ENCODE measurements at places on chromosomes 5 and 9.

- no peak for DNase-seq
These were observed 836 bp downstream of the PCSK5 start for GRCh38 chr9:75891277-75891741.

DNA sequence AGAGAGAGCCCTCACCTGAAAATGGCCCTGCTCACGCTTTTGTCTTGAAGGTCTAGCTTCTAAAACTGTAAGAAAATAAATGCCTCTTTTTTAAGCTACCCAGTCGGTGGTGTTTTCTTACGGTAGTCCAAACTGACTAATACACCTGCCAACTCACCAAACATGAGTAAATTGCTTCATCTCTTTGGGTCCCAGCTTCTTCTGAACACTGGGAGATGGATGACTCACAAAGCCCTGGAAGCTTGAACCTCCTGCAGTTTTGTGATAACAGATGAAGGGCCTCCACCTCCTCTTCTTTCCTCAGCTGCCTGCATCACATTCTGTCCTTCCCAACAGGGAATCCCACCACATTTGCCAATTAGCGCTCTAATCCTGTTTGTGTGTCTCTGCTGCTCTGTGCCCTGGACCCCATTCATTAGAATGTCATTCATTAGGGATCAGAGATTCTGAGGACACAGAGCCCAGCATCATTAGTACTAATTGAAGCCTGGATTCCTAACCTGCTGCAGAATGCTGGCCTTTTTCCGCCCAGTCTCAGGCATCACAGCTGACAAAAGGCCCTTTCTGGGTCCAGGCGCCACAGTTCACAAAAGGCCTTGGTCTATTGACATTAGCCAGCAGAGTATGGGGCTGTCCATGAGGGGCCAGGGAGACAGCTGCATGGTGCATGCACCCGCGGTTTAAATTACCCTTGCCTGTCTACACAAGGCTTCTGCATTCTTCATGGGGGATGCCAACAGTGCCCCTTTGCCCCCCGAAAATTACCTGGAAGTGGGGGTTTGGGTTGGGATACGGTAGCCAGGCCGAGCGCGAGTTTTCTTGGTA lies 349.3 kb downstream of the SEMA5A start:
- DNase-seq, result no peak

- DNase-seq, result no peak
These were observed 27.2 kb downstream of the NDUFAF2 start for GRCh38 chr5:60972231-60972630.

GRCh38 chr5:142615948-142616347 lies 69.9 kb downstream of the FGF1 start:
- DNase-seq, result no peak

DNA sequence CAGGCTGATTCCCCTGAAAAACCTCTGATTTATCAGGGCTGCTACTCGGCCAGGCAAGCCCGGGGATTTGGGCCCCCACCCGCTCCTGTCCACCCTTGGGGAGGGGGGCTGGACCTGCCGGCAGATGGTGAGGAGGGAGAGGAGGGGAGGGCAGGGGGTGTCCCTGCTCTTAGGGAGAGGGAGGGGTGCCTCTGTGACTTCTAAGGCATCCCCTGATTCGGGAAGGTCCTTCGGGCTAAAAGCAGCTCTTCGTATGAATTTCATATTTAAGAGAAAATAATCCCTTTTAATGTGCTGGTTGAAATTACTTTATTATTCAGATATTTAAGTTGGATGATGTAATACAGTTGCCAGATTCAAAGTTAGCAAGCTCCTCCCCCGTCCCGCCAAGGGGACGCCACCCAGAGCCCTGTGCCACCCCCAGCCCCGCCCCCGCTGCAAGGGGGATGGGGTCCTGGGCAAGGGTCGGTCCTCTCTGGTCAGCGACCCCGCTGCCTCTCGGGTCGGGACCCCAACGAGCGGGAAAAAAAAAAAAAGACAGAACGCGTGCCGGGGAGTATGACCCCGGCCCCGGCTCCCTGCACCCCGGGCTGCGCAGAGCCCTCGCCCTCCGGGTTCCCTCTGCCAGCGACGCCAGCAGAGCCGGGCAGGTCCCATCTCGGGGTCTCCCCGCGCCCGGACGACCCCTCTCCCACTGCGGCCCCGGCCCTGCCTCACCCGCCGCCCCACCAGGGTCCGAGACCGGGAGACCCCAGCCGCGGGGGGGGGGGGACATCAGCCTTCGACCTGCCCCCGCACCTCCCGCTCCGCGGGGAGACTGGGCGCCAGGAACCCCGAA lies 12.4 kb downstream of the LHX3 start:
- no peak for DNase-seq

GRCh38 chr9:116504081-116504480 lies 183.0 kb upstream of the TRIM32 start:
- no peak for DNase-seq

GRCh38 chr5:123174916-123175481 lies 86.0 kb downstream of the PRDM6 start:
- DNase-seq, result no peak

- no peak for DNase-seq
These were observed 25.9 kb upstream of the IDNK start for GRCh38 chr9:83596899-83597504.

DNA sequence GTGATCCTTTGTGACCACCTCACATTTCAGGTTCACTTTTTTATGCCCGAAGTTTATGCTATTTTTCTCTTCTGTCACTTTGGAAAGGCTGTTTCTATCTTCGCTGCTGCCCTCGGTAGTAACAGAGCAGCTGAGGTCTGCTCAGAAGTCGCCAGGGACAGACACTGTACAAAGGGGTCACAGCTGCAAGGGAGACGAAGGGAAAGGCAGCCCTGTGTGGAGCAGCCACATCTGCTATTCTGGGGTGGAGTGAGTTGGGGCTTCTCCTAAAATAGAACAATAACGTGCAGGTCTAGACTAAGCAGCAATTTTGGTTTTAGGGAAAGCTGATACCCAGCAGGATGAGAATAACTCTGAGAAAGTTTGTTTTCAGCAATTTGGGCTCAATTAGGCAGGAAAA lies 72.5 kb downstream of the ACTL7B start:
- no peak for DNase-seq

DNA sequence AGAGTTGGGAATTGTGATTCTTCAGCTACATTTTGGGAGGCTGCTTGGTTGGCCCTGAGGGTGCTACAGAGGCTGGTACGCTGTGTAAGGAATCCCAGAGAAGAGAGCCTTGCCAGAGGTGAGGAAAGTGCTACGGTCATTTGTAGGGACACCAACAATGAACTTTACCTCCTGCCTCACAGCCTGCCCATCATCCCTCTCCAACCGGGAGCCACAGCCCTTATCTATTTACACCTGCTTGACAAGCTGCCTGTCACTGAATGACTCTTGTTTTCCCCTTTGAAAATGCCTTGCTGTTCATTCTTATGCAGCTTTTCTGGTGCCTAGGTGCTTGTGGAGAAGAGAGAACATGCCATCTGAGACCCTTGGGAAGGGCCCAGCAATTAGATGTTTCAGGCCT lies 110.8 kb downstream of the PCSK1 start:
- no peak for DNase-seq

DNA sequence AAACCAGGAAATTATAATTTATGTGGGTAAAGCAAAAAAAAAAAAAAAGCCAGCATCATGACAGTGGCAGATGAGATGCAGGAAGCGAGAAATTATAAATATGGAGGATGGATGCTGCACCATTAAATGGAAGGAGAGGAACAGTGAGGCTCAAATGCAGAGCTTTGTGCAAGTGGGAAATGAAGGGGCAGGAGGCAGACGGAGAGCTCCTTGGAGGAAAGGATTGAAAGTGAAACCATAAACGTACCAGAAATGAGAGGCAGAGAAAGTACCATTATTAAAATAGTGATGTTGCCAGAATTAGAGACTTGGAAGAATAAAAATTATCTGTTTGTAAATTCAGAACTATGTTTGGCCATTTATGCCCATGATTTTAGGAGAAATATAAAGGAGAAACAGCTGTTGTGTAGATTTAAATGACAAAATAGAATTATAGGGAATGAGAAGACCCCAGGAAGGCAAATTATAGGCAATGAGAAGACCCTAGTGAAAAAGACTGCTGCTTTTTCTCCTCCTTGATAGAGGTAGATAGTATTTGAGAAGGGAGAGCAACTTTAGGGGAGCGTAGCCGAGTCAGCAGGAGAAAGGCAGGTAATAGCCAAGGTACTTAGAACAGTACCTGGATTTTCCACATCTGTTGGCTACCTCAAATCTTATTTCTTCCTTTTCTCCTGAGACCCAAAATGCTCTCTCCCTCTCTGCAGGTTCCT lies 341.0 kb upstream of the CD180 start:
- no peak for DNase-seq

DNA sequence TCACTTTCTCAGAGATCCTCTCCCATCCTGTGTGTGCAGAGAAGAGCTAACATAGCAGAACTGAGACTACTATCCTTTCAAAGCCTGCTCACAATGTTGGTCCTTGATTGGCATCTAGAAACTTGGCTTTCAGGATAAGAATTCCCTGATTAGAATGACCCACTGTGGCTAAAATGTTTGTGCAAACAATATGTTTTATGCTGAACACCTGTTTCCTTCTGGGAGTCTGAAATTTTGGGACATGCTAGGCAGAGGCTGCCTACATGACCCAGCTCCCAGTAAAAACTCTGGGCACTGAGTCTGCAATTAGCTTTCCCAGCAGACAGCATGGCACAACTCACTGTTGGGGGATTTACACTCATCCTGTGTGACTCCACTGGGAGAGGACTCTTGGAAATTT lies 78.9 kb downstream of the CFAP95 start:
- no peak for DNase-seq

GRCh38 chr5:146626936-146627335 lies 110.9 kb upstream of the GPR151 start:
- no peak for DNase-seq

DNA sequence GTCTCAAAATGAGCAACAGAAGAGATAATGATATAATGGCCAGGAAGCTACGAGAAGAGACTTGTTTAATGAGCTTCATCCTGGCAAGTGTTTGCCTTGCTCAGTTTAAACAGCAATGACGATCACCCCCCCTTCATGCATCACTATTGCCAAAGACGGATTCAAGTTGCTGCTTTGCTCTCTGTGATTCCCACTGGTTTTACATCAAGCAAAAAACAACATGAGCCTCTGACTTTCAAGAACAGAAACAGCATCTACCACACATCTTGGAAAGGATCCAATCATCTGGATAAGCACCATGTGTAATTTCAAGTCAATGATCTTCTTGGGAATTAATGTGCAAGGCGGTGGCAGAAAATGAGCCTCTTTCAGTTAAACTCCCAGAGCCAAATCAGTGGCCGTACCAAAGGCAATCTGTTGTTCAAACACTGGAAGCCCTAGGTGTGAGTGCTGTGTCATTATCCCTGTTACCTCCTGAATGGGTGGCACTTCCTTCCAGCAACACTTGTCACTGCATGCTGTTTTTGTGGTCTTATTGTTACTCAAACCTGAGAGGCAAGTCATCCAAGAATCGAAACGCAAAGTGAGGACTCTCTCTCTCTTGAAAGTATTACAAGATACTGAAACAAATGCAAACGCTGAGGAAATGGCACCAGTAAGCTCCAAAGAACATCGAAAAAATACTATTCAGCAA lies 72.8 kb downstream of the MED27 start:
- DNase-seq, result no peak

DNA sequence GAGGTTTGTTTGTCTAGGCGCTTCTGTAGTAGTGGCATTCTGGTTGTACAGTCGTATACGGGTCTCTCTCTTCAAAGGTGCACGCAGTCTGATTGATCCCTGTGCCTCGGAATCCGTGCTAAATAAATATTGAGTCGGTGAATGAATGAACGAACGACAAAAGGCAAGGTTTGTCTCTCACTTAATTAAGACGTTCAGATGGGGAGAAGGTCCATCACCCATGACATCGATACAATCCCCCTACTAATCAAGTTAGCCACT lies 500 bp upstream of the CREBRF start:
- no peak for DNase-seq

DNA sequence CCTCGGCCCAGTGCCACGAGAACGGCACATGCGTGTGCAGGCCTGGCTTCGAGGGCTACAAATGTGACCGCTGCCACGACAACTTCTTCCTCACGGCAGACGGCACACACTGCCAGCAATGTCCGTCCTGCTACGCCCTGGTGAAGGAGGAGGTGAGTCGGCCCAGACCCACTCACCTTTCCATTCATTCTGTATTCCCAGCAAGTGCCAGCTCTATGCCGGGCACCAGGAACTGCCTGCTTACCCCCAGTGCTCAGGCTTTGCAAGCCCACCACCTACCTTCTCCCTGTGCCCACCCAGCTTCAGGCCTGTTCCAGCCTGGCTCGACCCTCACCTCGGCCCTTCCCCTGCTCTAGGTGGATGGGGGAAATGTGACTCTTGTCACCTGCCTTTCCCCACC lies 26.6 kb upstream of the AIF1L start:
- DNase-seq, result no peak

DNA sequence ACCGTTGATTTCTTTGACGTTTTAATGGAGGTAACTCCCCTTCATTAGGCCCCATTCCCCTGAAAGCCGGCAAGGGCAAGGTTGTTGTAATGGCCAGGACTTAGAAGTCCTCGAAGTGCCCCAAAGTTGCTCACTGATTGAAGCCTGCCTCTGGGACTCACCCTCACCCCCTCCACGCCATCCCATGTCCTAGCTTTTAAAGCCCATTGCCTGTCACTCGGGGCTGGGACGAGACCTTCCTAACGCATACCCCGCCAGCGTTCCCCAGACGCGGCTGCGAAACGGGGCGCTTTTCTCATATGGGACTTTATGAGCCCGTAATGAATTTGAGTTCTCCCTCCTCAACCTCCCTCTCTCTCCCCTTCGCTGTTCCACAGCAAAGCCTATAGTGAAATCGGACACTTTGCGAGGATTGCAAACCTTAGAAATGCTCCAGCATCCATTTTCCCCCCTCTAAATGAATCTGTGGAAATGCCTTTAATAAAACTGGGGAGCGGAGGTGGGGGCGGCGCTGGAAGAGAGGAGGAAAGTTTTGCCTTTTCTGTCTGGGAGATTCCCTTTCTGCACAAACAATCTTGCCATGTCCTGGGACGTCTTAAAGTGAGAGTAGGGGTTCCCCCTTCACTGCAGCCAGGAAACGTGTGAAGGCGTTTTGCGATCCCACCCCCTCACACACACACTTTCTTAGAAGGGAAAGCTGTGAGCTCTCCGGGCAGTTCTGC lies 1.5 kb downstream of the PAPPA start:
- DNase-seq, result no peak

- no peak for DNase-seq
These were observed 8.8 kb downstream of the LCN12 start for GRCh38 chr9:136960938-136961275.

- no peak for DNase-seq
These were observed 39.6 kb downstream of the PCDHGC5 start for GRCh38 chr5:141528291-141528984.

DNA sequence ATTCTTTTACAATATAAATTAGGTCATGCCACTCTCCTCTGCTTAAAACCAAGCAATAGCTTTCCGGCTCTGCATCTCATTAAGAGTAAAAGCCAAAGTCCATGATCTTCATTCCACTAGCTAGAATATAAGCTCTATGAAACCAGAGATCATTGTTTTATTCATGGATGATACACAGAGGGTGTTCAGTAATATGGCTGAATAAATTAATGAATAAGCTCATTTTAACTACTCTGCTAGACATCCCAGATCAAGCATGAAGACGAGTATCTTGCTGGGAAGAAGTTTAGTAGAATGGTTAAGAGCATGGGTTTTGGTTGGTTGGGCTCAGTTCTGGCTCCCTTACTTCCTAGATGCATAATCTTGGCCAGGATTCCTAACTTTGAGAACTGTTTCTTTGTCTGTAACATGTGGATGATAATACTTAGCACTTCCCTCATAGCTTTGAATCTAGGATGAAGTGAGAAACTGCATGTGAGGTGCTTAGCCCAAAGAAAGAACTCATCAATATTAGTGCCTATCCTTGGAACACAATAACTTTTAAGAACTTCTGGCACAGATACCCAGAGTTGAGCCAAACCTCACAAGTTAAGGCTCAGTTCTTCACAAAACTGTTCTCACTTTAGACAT lies 106.8 kb downstream of the MSX2 start:
- no peak for DNase-seq
